NCI-H2107 (cell line): ENCODE measurements at places on chromosomes 5 and 9.
A peak's percentile ranks its signal among the peaks of the same experiment; 100 is the strongest.

DNA sequence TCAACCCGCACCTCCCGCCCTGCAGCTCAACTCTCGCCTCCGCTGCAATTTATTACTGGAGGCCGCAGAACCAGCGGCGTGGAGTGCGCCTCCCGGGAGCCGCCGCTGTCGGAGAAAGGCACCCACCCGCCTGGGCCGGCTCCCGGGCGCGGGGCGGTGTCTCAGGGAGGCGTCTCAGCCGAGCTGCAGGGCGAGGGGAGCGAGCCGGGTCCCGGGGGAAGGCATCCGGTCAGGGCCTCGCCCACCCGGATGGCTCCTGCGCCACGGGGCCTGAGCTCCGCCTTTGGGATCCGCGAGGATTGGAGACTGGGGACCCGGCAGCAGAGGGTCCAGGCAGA, 32.9 kb downstream of the TSPAN17 start:
- DNase-seq, result no peak

GRCh38 chr5:36690041-36690961, 83.9 kb downstream of the SLC1A3 start:
- DNase-seq, result peak; percentile 61

GRCh38 chr9:121895358-121895757, 197.8 kb downstream of the TTLL11 start:
- DNase-seq, result no peak

GRCh38 chr5:110735556-110735955, 3.3 kb upstream of the SLC25A46 start:
- DNase-seq, result no peak

DNA sequence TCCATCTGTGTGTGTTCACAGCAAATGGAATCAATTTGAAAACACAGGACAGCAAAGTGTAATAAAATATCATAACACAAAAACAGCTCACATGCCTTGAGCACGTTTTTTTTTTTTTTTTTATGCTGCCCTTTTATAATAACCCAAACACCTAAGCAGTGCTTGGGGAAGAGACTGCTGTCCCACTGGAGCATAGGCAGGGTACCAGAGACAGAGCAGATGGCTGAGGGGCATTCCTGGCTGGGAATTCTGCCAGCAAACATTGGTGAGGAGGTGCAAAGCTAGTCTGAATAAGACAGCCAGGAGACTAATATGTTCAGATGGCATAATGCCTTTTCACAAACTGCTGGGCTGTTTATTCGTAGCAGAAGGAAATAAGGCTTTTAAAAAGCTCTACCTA, 58.1 kb upstream of the SV2C start:
- no peak for DNase-seq

- peak; percentile 16 for DNase-seq
These were observed at the start of gene NDFIP1 for GRCh38 chr5:142108432-142109330. Gene NDFIP1, plus strand, starts transcription at chr5:142108779. Its CDS starts 196 bp downstream, at chr5:142108975.

GRCh38 chr9:124322618-124323432, 65.1 kb downstream of the NEK6 start:
- DNase-seq, result no peak

DNA sequence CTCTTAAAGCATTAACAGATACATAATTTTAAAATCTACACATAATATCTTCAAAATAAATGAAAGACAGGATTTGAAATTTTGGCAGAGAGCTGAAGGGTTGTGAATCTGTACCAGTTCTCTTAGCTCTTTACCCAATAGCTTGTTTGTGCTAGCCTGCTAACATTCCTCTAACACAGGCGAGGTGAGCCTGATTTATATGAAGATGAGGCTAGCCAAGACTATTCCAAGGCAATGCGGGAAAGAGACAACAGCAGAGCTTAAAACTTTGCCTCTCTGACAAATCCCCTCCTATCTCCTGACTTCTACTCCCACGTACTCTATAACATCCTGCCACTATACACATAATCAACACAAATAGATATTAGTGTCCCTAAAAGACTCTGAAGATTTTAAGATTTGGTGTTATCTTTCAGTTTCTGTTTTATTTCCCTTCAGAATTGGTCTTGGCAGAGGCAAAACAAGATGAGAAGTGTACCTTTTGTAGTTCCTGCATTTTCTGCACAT, 745.6 kb upstream of the ZNF608 start:
- DNase-seq, result no peak

GRCh38 chr5:34868791-34869190, 29.8 kb downstream of the TTC23L start:
- no peak for DNase-seq

- peak; percentile 15 for DNase-seq
These were observed 37.6 kb downstream of the MAST4 start for GRCh38 chr5:66633754-66634153.

DNA sequence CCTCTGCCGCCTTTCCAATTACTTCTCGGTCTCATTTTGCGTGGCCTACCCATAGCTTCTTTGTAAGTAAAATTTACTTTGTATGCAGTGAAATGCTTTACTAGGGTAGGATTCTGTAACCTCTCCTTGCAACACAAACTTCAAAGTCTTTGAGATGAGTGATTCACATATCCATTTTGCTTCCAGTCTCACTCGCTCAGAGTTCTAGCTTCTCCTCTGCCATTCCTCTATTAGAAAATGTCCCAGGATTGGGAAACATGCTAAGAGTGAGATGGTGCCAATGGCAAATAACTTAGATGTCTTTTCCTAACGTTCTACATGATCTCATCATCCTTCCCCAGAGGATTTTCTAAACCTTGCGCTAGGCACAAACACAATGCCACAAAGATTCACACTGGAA, 270.5 kb upstream of the SLC30A5 start:
- no peak for DNase-seq

DNA sequence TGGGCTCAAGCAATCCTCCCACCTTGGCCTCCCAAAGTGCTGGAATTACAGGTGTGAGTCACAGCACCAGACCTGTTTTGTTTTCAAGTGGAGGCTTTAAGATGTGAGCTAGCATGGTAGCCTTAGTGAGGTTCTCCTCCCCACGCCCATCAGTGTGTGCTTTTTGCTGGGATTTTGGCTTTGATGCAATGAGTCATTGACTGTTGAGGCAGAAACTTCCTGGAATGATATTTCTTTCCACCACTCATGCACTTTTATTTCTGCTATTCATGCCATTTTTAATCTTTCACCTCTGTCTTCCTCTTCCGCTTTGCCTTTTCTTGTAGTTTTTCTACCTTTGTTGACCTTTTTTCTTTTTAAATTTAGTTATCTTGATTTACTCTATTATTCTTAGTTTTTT, 4.2 kb upstream of the NFIL3 start:
- DNase-seq, result no peak

- DNase-seq, result no peak
These were observed 301.7 kb downstream of the NSG2 start for GRCh38 chr5:174347183-174347582.

- no peak for DNase-seq
These were observed 424 bp downstream of the HNRNPA0 start for GRCh38 chr5:137753691-137754187.

- no peak for DNase-seq
These were observed 2.7 kb upstream of the ANP32B start for GRCh38 chr9:97980479-97980803.

DNA sequence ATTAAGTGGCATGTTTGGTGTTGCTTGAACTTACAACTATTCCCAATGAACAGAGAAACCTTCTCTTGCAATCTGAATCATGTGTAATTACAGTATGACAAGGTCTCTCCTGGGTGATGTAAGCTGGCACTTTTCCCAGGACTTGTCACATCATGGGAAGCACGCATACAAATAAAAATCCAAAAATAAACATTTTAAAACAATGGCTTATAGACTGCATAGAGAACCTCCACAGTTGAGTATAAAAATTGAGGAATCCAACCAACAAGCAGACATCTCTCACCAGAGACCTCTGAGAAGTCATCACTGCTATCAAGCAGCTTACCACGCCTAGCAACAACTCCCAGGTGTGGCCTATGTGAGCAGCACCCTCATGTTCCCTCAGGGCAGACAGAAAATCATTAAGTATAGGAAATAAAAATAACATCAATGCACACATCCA, 3.9 kb downstream of the MLLT3 start:
- peak; percentile 9 for DNase-seq

- no peak for DNase-seq
These were observed 65.9 kb downstream of the ELL2 start for GRCh38 chr5:95895771-95896170.

- DNase-seq, result no peak
These were observed 980 bp downstream of the CCNO start for GRCh38 chr5:55232271-55232984.

DNA sequence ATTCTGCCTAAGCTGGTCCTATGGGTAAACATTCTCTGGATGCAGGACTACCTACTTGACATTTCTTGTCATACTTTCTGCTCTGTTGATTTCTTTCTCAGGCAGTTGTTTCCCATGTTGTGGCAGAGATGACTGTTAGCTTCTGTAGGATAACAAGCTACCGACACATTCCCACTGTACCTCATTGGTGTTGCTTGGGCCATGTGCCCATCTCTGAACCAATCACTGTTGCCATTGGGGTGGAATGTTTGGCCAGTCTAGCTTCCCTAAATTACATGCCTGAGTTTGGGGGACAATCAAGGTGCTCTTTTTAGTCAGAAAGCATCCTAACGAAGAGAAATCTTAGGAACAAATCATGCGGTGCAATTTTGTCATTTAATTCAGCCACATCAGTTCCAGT, 212.0 kb downstream of the KDM4C start:
- no peak for DNase-seq

- DNase-seq, result no peak
These were observed 47.1 kb upstream of the RAI14 start for GRCh38 chr5:34608859-34609648.

- no peak for DNase-seq
These were observed 35.9 kb upstream of the TESK1 start for GRCh38 chr9:35569206-35569605.

GRCh38 chr5:95850391-95850894, 27.9 kb upstream of the GLRX start:
- DNase-seq, result no peak

DNA sequence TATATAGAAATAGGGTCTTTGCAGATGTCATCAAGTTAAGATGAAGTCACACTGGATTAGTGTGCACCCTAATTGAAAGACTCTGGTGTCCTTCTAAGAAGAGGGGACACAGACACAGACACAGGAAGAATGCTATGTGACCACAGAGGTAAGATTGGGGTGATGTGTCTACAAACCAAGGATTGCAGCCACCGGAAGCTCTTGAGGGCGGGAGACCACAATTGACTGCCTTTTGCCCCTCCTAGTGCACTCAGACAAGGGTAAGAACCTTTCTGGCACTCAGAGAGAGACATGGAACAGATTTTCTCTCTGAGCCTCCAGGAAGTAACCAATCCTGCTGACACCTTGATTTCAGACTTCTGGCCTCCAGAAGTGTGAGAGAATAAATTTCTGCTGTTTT, 51.2 kb upstream of the ARAP3 start:
- no peak for DNase-seq

- DNase-seq, result no peak
These were observed 323.9 kb upstream of the PTGER4 start for GRCh38 chr5:40355846-40356245.

- DNase-seq, result no peak
These were observed 13.6 kb upstream of the FAM240B start for GRCh38 chr9:38733503-38733902.

DNA sequence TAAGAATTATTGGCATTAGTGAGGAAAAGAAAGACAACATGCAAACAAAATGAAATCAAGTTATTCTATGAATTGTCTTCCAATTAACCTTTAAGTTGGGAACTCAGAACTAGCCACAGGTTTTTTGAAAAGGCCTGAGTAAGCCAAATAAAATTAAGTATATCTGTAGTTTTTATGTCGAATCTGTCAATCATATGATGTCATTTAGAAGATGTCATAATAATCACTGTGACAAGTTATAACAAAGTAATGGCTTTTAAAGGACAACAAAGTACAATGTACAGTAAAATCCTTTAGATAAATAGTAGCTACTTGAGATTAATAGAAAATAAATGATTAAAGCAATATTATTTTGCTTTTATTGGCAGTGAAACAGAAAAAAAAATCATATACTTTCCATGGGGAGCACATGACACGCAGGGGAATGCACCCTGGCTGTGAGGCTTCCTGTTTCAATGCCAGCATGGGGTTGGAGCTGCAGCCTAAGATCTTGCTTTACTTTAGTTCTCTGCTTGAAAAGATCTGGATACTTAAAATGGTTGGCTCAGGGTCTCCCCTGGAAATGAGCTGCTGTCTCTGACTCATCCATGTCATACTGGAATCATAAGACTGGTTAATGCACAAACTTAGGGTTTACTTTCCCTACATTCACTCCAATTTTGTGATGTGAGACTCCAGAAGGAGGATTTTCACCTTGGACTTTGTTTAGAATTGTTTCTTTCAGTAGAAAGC, 284.3 kb downstream of the TAF11L14 start:
- no peak for DNase-seq

DNA sequence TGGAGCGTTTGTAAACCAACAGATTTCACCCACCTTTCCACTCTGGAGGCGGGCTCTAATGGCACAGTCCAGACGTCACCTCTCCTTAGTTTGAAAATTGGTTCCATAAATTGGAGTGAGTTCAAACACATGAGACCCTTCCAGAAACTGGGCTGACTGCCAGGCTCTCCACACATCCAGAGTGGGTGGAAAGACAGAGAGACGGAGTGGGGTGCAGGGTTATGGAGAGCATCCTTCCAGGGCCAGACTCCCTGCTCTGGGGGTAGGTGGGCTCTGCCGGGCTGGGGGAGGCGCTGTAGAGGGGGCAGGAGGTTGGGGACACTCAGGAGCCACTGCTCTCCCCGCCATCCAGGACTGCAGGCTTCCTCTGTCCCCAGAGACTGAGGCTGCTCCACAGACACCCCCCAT, 104.7 kb upstream of the PHYKPL start:
- no peak for DNase-seq

GRCh38 chr9:126298063-126298801, 28.4 kb upstream of the MVB12B start:
- no peak for DNase-seq

- no peak for DNase-seq
These were observed 241.1 kb downstream of the CACNA1B start for GRCh38 chr9:138118601-138119071.

DNA sequence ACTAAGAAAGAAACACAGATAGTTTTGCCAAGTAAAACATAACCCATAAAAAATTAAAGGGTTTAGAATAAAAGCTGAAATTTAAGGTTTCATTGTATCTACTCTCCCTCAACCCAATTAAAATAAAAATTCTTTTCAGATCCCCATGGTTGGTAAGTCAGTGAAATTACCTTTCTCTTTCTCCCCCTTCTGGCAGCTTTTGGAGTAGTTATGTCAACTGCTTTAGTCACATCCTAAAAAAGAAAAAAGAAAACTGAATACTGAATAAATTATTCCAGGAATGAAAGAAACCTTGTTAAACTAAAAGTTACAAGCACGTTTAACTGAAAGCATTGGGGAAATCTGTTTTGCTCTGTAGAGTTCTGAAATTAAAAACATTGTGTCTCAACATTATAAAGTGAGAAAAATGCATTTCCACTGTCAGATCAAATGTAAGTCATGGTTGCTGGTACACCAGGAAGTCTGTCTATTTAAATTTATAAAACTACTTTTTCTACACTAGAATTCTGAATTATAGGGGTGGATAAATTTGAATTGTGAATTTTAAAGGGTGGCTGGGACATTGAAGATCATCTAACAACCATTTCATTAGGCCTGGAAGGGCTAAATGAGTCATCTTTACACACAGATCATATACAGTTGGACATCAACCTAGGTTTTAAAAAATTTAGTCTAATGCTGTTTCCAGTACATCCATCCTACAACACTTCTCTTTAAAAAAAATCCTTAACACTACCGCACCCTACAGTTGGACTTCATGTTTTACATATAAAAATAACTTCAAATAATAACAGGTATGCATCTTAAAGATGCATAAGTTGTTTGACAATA, 24.7 kb downstream of the PSIP1 start:
- DNase-seq, result no peak

GRCh38 chr9:129888293-129889121, 53.2 kb downstream of the USP20 start:
- peak; percentile 35 for DNase-seq
